ENCODE measurements at places on chromosomes 4 and X. TPM values are rescaled to one million over a fixed set of nuclear protein-coding genes. Genes with fewer than 3 reads are reported as not detected.

DNA sequence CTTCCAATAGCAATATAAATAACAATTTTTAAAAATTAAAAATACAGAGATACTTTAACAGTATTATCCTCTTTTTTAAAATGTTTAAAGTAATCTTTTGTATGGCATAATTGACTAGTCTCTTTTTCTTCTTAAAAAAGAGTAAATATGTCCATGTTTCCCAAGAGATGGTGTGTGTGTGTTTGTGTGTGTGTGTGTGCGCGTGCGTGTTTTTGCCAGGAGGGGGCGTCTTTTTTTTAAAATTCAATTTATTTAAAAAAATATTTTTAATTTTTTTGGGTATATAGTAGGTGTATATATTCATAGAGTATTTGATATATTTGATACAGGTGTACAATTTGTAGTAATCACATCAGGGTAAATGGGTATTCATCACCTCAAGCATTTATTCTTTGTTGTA, 1073.7 kb downstream of the PCDH7 start:
- no peak for DNase-seq

Gene MAP3K15
- 0.23 TPM for total RNA-seq

GRCh38 chr4:105191621-105192210, 45.0 kb downstream of the TET2 start:
- DNase-seq, result no peak

Gene ZFP92
- total RNA-seq, result 0.52 TPM

DNA sequence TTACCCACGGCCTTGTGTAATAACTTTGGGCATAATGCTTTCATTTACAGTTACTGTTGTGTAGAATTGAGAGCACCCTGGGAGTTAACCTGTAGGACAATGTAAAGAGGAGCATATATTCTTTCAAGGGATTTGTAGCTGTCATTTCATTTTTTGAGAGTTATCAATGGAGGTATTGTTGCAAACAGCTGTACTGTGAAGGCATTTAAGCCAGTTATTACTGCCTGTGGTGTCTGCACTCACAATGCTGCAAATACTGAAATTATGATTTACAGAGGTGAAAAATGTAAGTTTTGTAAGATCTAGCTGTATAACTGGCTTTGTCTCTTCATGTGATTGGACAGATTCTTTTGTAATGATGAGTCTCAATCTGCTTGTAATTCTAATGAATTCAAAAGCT, 131.5 kb upstream of the FAT1 start:
- DNase-seq, result no peak

GRCh38 chr4:152997288-152997687, 61.2 kb downstream of the FHDC1 start:
- no peak for DNase-seq

Gene LUZP4
- not detected for total RNA-seq

Gene SLC39A8
- total RNA-seq, result 62.3 TPM

DNA sequence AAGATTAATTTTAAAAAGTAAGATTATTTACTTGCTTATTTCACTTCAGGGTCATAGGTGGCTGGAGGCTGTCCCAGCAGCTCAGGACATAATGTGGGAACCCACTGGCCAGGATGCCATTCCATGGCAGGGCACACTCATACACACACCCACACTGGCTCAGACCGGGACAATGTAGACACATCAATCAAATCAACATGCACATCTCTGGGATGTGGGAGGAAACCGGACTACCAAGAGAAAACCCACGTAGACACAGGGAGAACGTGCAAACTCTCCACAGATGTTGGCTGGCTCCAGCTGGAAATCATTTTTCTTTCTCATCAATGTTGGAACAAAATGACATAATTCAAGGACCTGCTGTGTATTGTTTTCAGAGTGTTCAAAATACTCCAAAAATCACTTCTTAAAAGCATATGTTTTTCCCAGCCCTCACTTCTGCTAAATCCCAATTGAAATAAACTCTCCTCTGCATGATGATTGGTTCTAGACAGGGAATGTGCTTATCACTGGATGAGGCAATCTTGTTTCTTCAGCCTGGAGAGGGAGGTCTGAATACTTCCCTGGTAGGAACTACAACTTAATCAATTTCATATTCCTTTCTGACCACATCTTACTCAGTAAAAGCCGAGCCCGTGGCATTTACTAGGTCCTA, 18.6 kb upstream of the CPE start:
- no peak for DNase-seq

Gene CRLF2
- total RNA-seq, result 4.5 TPM

Gene CTAG1B
- not detected for total RNA-seq

Gene FAM236D
- total RNA-seq, result not detected

Gene MAGEE2
- not detected for total RNA-seq

DNA sequence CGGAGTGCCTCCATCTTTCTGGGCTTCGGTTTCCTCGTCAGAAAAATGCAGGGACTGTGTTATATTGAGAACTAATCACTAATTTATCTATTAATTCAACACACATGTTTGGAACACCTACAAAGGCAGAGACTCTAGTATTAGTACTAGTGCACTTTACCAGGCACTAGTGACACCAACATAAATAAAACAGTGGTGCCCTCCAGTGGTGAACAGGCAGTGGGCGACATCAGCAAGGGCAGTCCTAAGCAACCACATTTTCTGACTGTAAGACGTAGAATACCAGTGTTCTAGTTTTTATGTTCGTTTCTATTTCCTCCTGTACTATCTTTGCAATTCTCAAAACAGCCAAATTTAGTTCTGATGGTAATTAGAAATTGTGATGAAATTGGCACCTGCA, 69.1 kb upstream of the UCP1 start:
- DNase-seq, result peak; percentile 58

DNA sequence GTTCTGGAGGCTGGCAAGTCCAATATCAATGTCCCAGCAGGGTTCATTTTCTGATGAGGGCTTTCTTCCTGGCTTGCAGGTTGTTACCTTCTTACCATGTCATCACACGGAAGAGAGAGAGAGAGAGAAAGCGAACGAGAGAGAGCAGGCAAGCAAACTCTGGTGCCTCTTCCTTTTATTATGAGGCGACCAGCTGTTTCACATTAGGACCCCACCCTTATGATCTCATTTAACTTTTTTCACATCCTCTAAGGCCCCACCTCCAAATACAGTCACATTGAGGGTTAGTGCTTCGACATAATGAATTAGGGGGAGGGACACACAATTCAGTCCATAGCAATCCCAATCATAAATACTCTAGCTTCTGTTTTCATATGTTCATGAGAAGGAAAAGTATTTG, 10.6 kb upstream of the GPR174 start:
- no peak for DNase-seq

Gene GSX2
- total RNA-seq, result not detected

Gene ZBTB33
- total RNA-seq, result 18.0 TPM

DNA sequence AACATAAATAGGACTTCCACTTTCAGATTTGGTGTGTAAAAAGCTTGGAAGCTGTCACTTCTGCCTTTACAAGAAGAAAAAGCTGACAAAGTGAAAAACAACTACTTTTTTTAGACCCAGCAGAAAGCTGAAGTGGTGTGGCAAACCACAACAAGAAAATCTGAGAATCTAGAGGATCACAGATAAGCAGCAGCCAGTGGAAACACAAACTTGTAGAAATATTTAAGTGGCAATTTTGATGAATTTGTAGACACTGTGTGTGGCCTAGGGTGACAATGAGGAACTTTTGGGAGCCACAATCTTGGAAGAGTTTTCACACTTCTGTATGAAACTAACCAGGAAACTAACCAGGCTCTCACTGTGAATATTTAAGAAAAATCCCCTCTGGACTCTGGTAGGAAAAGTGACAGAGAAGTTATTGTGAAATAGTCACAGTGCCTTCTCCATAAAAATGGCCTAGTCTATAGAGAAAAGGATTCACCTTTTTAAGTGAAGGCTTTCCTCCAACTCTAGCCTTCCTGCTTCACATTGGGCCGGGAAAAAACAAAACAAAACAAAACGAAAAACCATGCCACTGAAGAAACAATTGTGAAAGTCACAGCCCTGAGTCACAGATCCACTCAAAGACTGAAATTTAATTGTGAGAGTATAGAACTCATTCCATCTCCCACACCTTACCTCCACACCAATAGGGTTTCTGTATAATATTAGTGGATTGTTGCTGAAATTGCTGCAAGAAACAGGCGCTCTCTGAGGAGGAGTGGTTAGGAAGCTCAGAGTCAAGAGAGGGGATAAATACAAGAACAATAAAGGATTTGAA, 26.7 kb upstream of the GUCY1A1 start:
- peak; percentile 11 for DNase-seq

- no peak for DNase-seq
These were observed 2.0 kb upstream of the NYX start for GRCh38 chrX:41445171-41445570.

DNA sequence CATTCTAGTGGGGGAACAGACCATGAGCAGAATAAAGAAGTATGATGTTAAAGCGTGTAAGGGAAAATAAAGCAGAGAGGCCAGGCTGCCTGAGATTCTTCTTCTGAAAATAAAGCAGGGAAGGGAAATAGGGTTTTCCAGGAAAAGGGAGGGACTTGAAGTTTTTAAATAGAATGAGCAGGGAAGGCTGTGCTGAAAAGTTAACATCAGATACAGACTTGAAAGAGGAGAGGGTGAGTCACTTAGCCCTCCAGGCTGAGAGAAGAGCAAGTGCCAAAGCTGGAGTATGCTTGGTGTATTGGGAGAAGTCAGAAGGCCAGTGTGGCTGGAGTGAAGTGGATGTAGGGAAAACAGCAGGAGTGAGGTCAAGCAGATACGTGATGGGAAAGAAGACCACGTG, 10.0 kb upstream of the PLK4 start:
- DNase-seq, result no peak

GRCh38 chrX:7131621-7132020, 15.9 kb upstream of the STS start:
- DNase-seq, result no peak

Gene RTL5
- 0.07 TPM for total RNA-seq

Gene OTC
- not detected for total RNA-seq

DNA sequence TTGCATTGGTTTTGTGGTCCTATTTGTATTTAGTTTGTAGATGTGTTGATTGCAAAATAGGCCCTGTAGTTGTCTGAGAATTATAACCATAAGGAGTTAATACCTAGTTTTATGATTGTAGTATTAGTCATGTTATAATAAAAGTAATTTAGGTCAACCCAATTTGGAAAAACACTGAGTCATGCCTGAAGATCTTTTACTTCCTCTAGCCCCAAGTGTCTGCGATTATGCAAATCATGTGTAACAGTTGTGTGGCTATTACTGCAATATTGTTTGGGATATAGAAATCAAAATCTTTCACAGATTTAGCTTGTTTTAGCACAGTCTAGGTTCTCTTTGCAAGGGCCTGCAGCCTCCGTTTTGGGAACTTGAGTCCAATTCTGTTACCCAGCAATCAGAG, 12.6 kb downstream of the SRD5A3 start:
- no peak for DNase-seq

- DNase-seq, result no peak
These were observed 260.6 kb downstream of the GASK1B start for GRCh38 chr4:157912212-157912611.

- no peak for DNase-seq
These were observed 27.7 kb downstream of the DMP1 start for GRCh38 chr4:87677731-87678130.

Gene IL3RA
- total RNA-seq, result 7.1 TPM

GRCh38 chrX:40054793-40055192, 43.0 kb downstream of the BCOR start:
- no peak for DNase-seq

Gene FGD1
- 0.05 TPM for total RNA-seq

GRCh38 chr4:151781026-151781425, 20.2 kb upstream of the GATB start:
- DNase-seq, result no peak

Gene JADE1
- 39.4 TPM for total RNA-seq

DNA sequence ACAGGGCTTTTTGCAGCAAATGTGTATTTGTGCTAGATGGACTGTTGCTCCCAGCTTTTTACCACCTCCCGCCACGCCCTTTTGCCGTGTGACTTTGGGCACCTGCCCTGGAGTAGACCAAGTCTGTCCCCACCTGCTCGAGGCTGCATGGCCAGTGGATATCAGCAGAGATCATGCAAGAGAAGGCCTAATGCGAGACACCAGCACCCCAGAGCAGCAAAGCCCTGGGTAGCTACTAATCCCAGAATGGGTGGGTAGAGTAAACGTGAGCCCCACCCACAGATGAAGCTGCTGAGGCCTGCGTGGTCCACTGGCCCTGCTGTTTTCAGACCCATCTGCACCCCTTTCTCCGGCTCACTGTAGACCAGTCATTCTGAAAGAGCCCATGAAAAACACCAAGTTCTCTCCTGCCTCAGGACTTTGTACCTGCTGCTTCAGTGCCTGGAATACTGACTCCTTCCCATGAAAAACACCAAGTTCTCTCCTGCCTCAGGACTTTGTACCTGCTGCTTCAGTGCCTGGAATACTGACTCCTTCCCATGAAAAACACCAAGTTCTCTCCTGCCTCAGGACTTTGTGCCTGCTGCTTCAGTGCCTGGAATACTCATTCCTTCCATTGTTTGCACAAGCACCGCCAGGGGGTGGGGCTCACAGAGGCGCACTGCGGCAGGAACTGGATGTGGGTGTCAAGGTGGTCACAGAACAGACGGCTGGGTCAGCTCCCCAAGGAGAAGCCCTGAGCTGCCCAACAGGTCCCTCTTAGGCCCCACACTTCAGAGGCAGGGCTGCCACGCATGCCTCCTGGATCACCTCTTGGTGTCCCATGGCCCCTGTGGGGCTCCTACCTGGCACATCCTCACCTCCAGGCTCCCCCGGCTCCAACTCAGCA, 5.1 kb upstream of the TNIP2 start:
- no peak for DNase-seq
